Activated CD8-positive, alpha-beta memory T cell treated with anti-CD3 and anti-CD28 coated beads for 4 hours (primary cell): ENCODE measurements at places on chromosomes 13 and 19.

DNA sequence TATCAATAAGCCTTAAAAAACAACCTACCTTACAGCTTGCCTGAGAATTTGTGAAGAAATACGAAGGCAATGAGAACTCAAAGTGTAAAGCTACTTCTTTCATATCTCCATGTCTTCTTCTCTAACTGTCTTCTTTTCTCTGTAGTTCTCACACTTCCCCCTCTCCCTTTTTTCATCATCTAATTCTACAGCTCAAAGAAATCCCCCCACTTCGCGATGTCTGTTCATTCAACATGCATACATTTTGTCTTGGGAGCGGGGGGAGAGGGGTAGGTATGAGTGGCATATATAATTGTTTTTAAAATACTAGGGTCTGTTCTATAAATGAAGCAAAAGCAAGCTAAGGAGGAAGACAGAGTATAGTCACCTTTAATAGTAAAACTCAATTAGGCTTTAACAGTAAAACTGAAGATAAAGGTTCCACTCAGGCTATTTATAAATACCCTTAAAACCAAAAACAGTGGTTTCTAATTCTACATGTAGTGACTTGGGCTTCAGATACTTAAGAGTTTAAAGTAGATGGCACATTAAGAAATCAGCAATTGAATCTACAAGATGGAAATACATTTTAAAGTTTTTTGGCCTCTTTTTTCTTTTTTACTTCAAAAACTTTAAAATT is 106.9 kb downstream of the KLF12 start:
- DNase-seq = no peak

- DNase-seq = no peak
Observed at GRCh38 chr13:45325806-45326205, 15.2 kb downstream of the TPT1 start.

DNA sequence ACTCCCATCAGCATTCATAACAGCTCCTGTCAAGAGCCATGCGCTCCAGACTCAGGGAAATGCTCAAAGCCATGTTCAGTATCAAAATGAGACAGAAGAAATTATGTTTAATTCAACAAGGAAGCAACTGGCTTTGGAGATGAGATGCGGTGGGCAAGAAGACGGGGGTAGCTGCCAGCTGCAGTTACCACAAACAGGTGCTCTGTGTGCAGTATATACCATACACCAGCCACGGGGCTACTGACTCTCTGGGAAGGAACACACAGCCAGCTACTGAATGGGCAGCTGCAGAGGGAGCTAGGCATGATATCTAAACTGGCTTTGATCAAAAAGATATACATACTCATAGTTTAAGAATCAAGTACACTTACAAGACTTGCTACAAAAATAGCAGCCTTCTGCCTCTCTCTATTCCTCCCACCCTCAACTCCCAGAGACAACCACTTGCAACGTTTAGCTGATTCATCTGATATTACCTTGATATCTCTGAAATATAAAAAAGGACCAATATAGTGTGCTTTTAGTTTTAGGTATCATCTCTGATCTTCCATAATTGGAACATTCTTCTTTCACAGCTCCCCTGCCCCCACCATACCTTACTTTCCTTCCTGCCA is 593.0 kb downstream of the UQCRFS1 start:
- DNase-seq = no peak

DNA sequence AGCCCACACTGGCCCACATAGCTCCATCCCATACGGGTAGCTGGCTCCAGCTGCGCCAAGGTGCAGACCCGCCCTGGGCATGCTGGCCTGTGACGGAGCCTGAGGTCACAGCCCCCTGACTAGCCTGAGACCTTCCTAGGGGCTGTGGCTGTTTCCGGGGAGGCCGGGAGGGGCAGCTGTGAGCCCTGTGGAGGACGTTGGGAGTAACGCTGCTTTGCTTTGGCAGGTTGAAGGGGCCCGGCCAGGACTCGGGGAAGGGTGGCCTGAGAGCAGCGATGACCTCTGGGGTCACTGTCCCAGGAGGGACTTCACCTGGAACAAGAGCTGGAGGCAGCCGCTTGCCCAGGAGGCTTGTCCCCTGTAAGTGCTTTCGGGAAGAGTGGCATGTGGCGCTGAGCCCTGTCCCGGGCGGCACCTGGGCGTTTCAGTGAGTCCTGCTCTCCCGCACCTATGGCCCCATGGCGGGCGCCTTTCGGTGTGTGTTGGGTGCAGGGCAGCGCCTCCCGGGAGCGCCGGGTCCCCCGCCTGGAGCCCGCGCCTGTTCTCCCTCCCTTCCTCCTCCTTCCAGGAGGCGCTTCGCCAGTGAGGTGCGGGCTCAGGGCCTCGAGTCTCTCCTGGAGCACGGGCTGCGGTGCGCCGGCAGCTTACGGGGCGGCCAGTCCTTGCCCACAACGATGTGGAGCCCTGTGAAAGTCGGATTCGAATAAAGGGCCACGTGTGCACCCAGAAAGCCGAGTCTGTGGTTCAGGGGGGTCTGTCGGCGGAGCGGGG is 1.1 kb upstream of the FAM174C start:
- DNase-seq = no peak

DNA sequence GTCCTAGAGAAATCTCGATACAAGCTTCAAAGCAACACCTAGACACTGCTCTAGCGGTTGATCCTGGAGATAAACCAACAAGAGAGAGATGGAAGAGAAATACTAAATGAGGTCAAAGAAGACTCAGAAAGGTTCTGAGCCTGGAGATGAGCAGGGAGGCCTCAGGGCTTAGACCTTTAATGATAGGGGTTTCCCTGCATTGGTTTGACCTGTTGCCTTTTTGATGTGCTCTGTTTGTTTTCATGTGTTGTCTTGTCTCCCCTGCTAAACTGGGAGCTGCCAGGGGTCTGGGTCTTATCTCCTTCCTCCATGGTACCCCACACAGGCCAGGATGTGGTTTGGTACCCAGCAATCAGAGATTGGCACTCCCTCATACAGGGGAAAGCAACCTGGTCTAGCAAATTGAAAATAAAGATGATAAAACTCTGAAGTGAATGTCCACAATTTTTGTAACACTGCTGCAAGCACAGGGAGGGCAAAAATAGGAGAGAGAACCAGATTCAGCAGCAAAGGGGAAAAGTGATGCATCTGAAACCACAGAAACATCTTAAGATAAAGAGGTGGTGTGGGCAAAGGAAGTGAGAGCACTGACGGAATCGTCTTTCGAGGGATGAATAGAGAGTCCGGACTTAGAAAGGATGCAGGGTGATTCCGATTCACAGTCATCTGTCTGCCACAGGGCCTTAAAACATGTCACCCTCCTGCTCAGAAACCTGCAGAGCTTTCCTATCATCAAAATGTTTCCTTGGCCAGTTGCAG is 3.5 kb downstream of the FFAR2 start:
- no peak for DNase-seq

DNA sequence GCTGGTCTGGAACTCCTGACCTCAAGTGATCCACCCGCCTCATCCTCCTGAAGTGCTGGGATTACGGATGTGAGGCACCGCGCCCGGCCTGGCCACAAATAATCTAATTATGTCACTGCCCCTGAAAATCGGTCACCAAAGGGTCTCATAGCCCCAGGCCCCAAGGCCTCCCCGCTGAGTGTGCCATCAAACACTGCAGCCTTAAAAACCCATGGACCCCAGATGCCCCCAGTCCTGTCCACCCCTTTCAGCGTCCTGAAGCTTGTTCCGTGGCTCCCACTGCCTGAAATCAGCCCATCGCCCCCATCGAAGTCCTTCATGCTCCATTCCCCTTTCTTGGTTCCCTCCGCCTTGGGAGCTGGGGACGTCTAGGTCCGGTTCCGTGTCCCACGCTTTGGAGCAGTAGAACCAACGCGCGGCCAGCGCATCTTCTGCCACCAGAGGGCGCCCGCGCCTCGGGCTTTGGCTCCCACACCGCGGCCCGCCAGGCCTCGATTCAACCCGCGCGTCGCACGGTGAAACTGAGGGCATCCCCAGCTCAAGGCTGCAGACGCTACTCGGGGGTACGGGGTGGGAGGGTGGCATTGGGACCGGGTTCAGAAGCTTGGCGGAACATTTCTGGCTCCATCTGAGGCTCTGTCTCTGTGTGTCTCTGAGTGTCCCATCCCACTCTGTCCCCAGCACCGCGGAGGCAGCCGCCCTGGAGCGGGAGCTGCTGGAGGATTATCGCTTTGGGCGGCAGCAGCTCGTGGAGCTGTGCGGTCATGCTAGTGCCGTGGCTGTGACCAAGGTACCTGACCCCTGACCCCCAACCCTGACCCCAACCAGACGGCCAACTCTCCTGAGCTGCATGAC is 3.5 kb downstream of the YJEFN3 start:
- DNase-seq = peak; percentile 74

GRCh38 chr13:46378411-46378810 is 8.6 kb downstream of the RUBCNL start:
- no peak for DNase-seq

DNA sequence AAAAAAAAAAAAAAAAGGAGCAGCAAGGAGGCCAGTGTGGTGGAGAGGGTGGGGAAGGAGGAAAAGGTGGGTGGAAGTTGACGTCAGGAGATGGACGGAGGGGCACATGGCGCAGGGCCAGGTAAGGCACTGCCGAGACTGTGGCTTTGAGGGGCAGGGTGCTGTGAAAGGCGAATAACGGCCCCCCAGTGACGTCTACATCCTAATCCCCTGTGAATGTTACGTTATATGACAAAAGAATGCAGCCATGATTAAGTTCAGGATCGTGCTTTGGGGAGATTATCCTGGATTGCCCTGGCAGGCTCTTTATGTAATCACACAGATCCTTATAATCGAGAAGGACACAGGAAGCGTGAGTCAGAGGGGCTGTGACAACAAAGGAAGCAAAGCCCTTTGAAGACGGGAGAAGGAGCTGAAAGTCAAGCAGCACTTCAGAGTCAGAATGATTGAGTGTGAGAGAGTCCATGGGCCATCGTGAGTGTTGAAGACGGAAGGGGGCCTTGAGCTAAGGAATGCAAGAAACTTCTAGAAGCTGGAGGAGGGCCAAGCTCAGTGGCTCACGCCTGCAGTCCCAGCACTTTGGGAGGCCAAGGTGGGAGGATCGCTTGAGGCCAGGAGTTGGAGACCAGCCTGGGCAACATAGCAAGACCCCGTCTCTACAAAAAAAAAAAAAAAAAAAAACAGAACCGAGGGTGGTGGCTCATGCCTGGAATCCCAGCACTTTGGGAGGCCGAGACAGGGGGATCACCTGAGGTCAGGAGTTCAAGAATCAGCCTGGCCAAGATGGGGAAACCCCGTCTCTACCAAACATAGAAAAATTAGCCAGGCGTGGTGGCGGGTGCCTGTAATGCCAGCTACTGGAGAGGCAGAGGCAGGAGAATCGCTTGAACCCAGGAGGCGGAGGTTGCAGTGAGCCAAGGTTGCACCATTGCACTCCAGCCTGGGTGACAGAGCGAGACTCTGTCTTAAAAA is 13.8 kb upstream of the CEACAM16 start:
- no peak for DNase-seq

GRCh38 chr13:46324976-46325375 is 62.1 kb downstream of the RUBCNL start:
- no peak for DNase-seq

GRCh38 chr13:59391696-59392095 is 772.0 kb downstream of the DIAPH3 start:
- no peak for DNase-seq

DNA sequence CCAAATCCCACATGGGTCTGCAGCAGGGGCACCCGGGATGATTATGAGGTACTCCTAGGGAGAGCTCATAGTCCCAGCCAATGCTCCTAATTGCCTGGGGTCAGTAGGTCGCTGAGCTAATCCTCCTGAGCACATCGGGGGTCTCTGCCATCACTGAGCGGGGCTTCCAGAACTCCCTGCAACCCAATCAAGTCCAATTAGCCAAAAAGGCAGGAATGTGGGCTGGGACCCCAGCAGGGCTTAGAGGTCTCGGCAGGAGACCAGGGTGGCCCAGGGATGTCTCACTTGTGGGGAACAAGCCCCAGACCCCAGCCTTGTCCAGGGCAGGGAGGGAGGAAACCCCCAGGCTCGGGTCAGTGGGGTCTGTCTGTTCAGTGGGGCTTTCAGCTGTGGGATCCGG is 17.1 kb upstream of the CPAMD8 start:
- no peak for DNase-seq

- DNase-seq = no peak
Observed at GRCh38 chr19:54248016-54248601, 5.5 kb upstream of the LILRA6 start.

GRCh38 chr13:43433691-43434141 is 353.1 kb downstream of the ENOX1 start:
- DNase-seq = no peak

GRCh38 chr13:20159646-20160305 is 1.1 kb downstream of the GJA3 start:
- DNase-seq = no peak

- no peak for DNase-seq
Observed at GRCh38 chr13:71240911-71241310, 626.1 kb downstream of the DACH1 start.

DNA sequence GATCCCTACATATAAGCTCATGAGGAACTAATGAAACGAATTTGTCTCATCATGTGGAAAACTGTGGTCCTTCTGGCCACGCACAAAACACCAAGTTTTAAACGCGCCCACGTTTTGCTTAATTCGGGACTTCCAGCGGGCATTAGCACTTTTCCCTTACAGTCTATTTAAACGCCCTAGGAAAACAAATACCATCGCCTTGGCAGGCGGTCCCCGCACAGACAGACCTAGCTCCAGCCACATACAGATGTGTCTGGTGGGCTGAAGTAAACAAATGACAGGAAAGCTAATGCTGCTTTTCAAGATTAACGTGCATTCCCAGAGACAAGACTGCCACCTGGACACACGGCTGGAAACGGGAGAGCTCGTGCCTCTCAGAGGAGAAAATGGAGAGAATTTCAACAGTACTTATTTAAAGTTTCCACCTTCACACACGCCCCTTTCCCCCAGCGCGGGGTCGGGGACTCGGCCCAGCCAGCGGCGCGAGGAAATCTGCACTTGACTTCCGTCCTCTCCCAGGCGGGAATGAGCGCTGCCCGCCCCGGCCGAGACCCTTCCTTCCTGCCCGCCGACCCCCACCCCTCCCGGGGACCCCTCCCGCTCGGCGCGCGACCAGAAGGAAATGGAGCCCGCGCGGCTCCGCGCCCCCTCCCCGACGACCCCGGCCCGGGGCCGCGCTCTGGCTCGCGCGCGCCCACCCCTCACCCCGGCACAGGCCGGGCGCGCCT is 931 bp downstream of the USP12 start:
- DNase-seq = peak; percentile 3
